Thoracic aorta (tissue), 2 donors: ENCODE measurements at places on chromosomes 3 and 15. TPM values are rescaled to one million over a fixed set of nuclear protein-coding genes. Genes with fewer than 3 reads are reported as not detected.

GRCh38 chr15:100526027-100526481 is 2.7 kb downstream of the CERS3 start:
- no peak for DNase-seq

- DNase-seq: no peak
Observed at GRCh38 chr15:98855815-98856531, 151.6 kb downstream of the PGPEP1L start.

GRCh38 chr15:65331811-65332210 is 27.3 kb downstream of the RNU5B-1 start:
- no peak for DNase-seq

DNA sequence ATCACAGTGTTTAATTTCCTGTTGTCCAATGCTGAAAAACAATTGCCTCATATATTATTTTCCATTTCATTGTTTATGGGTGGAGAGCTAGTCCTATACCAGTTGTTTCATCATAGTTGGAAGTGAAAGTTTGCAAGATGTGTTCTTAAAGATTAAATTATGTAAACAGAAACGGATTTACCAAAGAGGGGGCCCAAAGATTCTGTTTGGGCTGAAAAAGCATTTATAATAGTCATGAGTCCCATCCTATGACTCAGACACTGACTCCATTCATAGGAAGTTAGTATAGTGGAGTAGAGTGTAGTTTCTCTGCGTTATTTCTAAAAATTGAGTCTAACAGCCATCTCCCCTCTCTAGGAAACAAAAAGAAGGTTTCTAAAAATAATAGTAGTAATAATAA is 24.3 kb downstream of the NFKBIZ start:
- no peak for DNase-seq

- DNase-seq: no peak
Observed at GRCh38 chr3:48155122-48155521, 33.1 kb downstream of the CDC25A start.

DNA sequence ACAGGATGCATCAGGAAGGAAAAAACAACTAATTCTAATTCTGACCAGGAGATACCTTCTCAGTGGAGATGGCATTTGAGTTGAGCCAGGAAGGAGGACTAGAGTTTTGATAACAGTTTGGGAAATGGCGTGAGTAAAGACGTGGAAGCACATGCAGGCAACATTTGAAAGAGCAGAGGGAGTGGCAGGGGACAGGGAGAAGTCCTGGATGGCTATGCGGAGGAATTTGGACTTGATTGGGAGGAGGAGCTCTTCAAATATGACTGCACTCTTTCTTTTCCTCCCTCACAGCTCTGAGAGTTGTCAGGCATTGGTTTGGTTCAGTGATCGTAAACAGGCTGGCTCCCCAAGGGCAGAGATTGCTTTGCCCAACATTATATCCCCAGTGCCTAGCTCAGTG is 84.0 kb upstream of the LIMD1 start:
- DNase-seq: no peak

- DNase-seq: no peak
Observed at GRCh38 chr3:39122813-39123212, 15.3 kb downstream of the TTC21A start.

DNA sequence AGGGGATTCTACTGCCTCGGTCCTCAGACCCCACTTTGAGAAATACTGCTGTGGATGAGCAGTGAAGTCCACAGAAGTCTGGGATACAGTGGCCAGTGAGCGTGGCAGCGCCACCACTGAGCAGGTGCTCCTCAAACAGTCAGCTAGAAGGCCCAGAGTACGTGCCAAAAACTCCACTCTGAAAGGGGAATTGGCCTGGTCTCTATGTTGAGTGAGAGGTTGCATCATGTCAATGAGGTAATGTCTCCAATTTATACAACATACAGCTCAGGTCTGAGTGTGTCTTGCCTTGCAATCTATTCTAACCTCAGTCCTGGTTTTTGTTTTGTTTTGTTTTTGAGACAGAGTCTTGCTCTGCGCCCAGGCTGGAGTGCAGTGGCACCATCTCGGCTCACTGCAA is 53.3 kb upstream of the ETV5 start:
- DNase-seq: no peak

- DNase-seq: no peak
Observed at GRCh38 chr3:122609798-122610559, 32.5 kb downstream of the PARP15 start.

- no peak for DNase-seq
Observed at GRCh38 chr3:138653567-138653966, 45.0 kb downstream of the FAIM start.

DNA sequence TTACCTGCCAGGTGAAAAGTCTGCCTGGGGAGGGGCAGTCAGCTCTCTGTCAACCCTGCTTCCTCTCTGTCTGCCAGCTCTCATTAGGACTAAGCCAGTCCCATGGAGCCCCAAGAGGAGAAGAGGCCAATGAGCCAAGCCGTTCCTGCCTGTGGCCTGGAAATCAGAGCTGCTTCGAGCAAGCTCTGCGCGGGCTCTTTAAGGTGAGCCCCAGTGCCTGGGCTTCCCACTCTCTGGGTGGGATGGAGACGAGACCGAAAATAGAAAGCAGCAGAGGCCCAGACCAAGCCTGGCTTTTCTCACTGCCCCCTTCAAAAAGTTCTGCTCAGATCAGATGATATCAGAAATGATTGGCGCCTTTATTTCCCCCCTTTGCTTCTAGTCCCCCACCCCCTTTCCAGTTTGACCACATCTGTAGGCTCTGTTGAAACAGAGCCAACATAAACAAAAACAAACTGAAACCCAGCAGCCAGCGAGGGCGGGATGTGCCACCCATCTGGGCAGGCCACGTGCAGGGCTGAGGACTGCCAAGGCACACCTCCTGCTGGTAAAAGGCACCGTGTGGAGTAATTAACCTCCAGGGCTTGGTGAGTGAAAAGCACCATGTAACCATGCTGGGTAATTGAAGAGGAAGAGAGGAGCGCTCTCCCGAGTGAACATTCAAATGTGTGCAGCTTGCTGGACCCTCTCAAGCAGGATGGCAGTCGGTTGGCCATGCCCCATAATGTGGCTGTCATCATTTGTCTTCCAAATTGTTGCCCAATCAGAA is 471.0 kb upstream of the PROK2 start:
- no peak for DNase-seq

Gene TERC
- 126 TPM for total RNA-seq

Gene FOXL2NB
- total RNA-seq: not detected
